ENCODE measurements at places on chromosomes 6 and 20. TPM values are rescaled to one million over a fixed set of nuclear protein-coding genes. Genes with fewer than 3 reads are reported as not detected.

Gene PRRC2A
- polyA plus RNA-seq = 95.2 TPM

- no peak for DNase-seq
Observed at GRCh38 chr20:6641012-6641411, 126.5 kb upstream of the BMP2 start.

Gene EFCAB8
- polyA plus RNA-seq = not detected

DNA sequence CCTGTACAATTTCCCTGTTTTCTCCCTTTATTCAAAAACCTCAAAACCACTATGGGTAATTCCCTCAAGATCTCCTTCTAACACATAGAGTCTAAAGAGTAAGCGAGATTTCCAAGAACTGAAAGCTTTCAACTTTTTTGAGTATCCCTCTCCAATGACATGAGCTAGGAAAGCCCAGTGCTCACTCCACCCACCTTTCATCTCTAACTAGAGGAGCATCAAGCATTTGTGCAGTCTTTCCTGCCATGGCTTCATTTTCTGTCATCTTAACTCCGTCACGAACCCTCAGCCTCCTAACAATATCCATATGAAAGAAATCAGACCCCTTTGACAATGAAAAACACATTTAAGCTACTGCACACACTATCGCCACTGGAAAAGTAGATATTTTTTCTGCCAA lies 91.9 kb upstream of the SUPT3H start:
- DNase-seq = no peak

DNA sequence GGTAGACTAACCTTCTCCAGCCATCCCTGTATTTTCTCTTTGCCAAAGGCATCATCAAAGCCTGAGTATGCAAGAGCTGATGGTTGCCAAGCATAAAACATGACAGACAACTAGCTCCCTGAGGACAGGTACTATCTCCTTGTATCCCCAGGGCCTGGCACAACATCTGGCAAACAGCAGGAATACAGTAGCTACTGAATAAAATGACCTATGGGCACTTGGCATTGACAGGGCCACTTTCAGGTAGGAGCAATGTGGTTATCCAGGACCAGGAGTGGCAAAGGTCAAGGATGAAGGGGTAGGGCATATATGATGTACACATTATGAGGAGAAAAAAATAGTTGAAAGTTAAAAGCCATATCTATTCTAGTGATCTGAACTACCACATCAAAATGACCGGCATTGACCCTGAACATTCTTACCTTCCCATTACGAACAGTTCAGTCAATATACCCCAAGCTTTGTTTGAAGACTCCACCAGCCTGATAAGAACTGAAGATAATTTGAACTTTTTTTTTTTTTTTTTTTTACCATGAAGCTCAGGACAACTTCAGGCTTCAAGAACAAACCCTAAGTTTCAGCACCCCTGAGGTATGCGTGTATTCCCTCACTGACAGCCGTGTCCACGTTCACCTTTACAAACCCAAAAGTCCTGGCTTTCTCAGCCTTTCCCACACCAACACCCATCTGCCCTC lies 12.3 kb downstream of the ABHD12 start:
- DNase-seq = no peak

- DNase-seq = no peak
Observed at GRCh38 chr6:156850353-156850752, 73.2 kb downstream of the ARID1B start.

GRCh38 chr6:140043762-140044378 lies 669.4 kb upstream of the CITED2 start:
- DNase-seq = no peak

DNA sequence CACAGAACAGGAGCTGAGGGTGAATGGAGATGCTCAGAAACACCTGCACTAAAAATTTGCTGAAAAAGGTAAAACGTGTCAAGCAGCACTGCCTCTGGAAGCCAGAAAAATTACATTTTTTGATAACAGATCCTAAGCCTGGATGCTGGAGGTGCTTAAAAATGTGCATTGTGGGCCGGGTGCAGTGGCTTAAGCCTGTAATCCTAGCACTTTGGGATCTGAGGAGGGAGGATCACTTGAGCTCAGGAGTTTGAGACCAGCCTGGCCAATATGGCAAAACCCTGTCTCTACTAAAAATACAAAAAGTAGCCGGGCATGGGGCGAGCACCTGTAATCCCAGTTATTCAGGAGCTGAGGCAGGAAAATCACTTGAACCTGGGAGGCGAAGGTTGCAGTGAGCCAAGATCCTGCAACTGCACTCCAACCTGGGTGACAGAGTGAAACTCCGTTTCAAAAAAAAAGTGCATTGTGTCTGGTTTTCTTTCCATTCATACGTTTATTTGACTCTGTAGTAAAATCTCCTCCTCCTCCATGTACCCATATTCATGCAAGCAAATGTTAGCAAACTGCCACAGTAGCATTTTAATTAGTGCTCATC lies 587 bp upstream of the BTN3A1 start:
- DNase-seq = no peak

Data from right cardiac atrium (tissue), 5 donors.